ENCODE measurements at places on chromosomes 13 and 19.

GRCh38 chr13:33679658-33680012 lies 138.3 kb upstream of the RFC3 start:
- no peak for DNase-seq

- DNase-seq, result no peak
Measured at GRCh38 chr19:46787331-46788261, 798 bp downstream of the SLC1A5 start.

DNA sequence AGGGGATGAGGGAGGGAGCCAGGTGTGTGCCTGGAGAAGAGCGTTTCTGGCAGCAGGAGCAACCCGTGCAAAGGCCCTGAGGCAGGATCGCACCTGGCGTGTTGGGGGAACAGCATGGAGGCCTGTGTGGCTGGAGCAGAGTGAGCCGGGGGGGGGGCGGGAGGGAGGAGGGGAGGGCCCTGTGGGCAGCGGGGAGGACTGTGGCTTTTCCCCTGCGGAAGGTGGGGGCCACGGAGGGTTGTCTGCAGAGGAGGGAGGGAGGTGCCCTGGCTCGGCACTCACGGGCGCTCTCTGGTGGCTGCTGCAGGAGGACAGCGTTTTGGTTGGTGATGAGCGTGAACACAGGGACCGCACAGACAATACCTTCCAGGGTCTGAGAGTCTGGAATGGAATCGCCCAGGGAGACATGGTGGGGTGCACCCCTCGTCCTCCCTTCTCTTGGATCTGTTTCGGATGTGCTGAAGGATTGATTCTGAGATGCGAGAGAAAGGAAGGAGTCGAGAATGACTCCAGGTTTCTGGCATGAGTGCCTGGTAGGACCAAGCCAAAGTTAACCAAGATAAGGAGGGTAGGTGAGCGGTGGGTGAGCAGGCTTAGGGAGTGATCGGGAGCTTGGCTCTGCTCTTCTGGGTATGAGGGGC lies 6.5 kb downstream of the RAB11B start:
- DNase-seq, result no peak

- DNase-seq, result no peak
Measured at GRCh38 chr13:81326913-81327312, 986.0 kb upstream of the SPRY2 start.

- no peak for DNase-seq
Measured at GRCh38 chr19:18939922-18940768, 872 bp downstream of the HOMER3 start.

- peak; percentile 2 for DNase-seq
Measured at GRCh38 chr13:31476266-31476665, 263.1 kb upstream of the RXFP2 start.

- no peak for DNase-seq
Measured at GRCh38 chr13:105497597-105497996, 1037.9 kb downstream of the EFNB2 start.

- no peak for DNase-seq
Measured at GRCh38 chr13:85366759-85367417, 432.3 kb downstream of the SLITRK6 start.

DNA sequence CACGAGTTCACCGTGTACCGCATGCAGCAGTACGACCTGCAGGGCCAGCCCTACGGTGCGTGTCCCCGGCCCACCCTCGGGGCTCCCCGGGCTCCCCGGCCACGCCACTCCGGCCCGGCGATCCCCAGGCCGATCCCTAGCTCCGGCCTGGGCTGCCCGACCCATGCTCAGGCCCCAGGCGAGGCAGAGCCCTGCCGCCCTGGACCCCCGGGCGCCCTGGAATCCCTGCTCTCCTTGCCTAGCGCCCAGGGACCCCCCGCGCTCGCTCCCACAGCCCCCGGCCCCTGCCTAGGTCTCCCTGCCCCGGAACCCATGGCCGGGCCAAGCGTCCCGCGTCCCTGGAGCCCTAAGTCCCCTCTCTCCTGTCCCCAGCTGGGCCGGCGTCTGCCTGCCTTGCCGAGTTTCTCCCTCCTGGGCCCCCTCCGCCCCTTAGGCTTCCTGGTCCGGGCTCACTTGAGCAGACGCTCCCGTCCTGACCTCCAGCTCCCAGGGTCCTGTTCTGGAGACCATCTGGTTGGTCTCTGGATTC lies 494 bp downstream of the NCLN start:
- no peak for DNase-seq

- no peak for DNase-seq
Measured at GRCh38 chr13:112873851-112874750, 94.9 kb upstream of the MCF2L start.

- DNase-seq, result no peak
Measured at GRCh38 chr19:36456831-36457230, 32.5 kb downstream of the ZNF566 start.

DNA sequence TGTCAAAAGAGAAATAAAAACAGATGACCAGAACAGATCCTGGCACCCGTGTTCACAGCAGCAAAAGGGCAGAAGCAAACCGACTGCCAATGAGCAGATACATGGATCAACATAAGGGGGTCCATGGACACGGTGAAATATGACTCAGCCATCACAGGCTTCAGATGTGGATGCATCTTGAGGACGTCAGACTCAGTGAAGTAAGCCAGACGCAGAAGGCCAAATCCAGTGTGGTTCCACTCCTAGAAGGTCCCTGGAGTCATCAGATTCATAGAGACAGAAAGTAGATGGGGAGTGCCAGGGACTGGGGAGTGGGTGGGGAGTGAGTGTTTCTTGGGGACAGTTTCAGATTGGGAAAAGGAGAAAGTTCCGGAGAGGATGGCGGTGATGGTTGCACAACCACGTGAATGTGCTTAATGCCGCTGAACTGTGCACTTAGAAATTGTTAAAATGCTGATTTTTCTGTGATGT lies 28.8 kb upstream of the SEMA6B start:
- DNase-seq, result no peak

- DNase-seq, result no peak
Measured at GRCh38 chr13:43830497-43830881, 43.7 kb upstream of the ENOX1 start.

- DNase-seq, result no peak
Measured at GRCh38 chr19:50629194-50629593, 10.5 kb downstream of the SYT3 start.
